Thyroid gland (tissue), 4 donors: ENCODE measurements at places on chromosomes 12 and 14. TPM values are rescaled to one million over a fixed set of nuclear protein-coding genes. Genes with fewer than 3 reads are reported as not detected.

CFAP54 gene
- 4.9 TPM for total RNA-seq

NOXRED1 gene
- total RNA-seq: not detected

KRT75 gene
- not detected for total RNA-seq

ART4 gene
- total RNA-seq: 26.5 TPM

GMFB gene
- total RNA-seq: 43.9 TPM

IL22 gene
- not detected for total RNA-seq

GARIN6 gene
- total RNA-seq: not detected

VIPAS39 gene
- total RNA-seq: 18.3 TPM

SLC25A47 gene
- total RNA-seq: not detected

CYP27B1 gene
- total RNA-seq: 13.0 TPM

PRIMA1 gene
- 0.88 TPM for total RNA-seq

RBM25 gene
- total RNA-seq: 103 TPM

TRHDE gene
- total RNA-seq: 0.05 TPM
